ENCODE measurements at places on chromosomes 1 and 21.

DNA sequence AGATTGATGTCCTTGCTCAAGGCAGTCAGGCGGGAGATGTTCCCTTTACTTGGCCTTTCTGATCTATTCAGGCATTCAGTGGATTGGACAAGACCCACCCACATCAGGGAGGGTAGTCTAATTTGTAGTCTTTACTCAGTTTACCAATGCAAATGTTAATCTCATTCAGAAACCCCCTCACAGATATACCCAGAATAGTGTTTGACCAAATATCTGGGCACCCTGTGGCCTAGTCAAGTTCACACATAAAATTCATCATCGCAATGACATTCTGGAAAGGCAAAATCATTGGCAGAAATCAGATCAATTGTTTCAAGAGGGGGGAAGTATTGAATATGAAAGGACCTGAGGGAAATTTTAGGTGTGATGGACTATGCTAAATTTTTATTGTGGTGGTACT lies 12.5 kb upstream of the SFT2D2 start:
- no peak for DNase-seq

DNA sequence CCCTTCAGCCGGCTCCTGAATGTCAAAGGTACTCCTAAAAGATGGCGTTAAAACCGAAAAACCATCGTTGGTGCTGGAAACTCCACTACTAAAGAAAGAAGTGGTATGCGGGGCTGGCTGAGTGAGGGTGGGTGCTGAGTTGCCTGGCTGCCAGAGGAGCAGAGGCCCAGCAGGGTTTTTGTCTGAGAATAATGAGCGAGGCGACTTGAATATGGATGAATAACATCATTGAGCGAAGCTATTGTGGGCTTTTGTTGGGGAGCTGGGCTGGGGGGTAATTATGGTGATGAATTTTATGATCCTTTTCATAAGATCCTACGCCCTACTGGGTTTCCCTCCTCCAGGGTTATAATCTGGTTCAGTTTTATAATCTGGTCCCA lies 2.0 kb downstream of the PDPN start:
- DNase-seq = no peak

- DNase-seq = no peak
Observed at GRCh38 chr1:6724517-6725141, 23.0 kb upstream of the DNAJC11 start.

GRCh38 chr1:20507248-20507563 lies 745 bp downstream of the MUL1 start:
- DNase-seq = no peak

DNA sequence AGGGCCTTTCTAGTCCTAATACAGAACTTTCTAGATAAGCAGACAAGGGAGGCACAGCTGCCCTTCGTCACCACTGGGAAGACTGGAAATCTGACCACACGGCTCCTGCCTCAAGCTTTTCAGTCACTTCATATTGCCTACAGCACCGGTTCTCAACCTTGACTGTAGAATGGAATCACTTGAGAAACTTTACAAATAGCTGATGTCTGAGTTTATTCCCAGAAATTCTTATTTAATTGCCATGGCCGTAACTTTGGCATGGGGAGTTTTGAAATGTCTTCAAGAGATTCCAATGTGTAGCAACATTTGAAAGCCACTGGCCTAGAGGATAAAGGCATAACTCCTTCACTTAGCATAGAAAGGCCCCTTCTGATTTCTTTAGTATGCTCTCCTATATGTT lies 42.4 kb upstream of the STMN1 start:
- no peak for DNase-seq

GRCh38 chr1:64525116-64525686 lies 55.3 kb downstream of the CACHD1 start:
- DNase-seq = no peak

- DNase-seq = no peak
Observed at GRCh38 chr1:1922956-1923833, 4.1 kb upstream of the TMEM52 start.

GRCh38 chr1:212242288-212242984 lies 42.8 kb upstream of the PPP2R5A start:
- DNase-seq = no peak

- DNase-seq = no peak
Observed at GRCh38 chr1:162040657-162041056, 17.0 kb upstream of the OLFML2B start.

GRCh38 chr1:26471498-26472319 lies 531 bp upstream of the HMGN2 start:
- DNase-seq = peak; percentile 84

- DNase-seq = peak; percentile 85
Observed at GRCh38 chr1:204162494-204163074, 3.6 kb downstream of the REN start.

DNA sequence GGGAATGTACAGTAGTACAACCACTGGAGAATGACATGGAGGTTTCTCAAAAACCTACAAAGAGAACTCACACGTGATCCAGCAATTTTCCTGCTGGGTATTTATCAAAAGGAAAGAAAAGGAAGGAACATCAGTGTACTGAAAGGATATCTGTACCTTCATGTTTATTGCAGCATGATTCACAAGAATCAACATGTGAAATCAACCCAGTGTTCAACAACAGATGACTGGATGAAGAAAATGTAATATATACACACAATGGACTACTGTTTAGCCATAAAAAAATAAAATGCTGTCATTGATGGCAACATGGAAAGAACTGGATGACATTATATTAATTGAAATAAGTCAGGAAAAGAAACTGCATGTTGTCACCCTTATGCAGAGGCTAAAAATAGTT lies 19.0 kb upstream of the CYP4A11 start:
- DNase-seq = no peak

DNA sequence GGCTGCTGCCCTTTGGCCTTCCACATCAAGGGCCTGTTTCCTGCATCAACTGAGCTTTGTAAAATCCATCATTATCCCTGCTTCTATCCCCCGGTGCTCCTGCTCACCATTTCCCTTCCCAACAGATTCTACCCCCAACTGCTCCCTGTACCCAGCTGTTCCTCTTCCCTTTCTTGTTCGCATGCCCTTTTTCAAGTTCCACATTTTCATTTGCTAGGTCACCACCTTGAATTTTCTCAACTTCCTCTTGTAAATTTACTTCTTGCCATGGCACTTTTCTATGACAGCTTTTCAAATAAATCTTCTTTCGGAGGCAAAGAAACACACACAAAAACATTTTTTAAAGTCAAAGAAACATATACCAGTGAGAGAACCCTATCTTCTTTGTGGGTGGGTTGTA lies 330.5 kb upstream of the ADGRL2 start:
- DNase-seq = no peak

DNA sequence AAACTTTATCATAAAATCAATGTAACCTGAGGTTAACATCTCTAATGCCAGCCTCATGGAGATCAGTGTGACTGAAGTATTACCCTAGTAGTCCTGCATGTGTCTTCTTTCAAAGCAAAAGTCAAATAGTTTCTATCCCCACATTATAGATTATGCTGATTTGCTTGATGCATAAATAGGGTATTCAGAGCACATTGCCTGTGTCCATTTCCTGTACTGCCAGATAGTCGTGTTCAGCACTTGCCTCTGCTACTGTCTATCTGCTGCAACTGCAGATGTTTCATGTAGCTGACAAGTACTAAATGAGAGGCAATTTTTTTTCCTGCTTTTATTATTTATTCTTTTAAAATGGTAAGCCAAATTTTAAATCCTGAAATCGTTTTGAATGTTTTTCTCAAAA lies 348.7 kb downstream of the CHRM3 start:
- no peak for DNase-seq

- no peak for DNase-seq
Observed at GRCh38 chr1:213858581-213858980, 129.2 kb upstream of the PROX1 start.

DNA sequence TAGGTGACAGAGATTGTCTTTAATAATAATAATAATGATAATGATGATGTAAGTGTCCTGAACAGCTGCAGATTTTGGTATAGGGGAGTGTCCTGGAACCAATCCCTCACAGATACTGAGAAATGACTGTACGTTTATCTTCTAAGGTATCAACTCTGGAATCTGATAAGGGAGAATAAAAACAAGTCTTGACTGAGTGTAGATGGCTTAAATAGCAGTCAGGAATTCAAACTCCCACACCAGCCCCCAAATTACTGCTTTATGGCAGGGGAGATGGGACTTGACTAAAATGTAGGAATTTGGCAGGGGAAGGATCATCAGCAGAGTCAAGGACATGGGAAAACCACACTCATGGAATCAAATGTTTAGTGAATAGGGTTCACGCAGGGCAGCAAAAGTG lies 6.1 kb upstream of the VHLL start:
- no peak for DNase-seq

DNA sequence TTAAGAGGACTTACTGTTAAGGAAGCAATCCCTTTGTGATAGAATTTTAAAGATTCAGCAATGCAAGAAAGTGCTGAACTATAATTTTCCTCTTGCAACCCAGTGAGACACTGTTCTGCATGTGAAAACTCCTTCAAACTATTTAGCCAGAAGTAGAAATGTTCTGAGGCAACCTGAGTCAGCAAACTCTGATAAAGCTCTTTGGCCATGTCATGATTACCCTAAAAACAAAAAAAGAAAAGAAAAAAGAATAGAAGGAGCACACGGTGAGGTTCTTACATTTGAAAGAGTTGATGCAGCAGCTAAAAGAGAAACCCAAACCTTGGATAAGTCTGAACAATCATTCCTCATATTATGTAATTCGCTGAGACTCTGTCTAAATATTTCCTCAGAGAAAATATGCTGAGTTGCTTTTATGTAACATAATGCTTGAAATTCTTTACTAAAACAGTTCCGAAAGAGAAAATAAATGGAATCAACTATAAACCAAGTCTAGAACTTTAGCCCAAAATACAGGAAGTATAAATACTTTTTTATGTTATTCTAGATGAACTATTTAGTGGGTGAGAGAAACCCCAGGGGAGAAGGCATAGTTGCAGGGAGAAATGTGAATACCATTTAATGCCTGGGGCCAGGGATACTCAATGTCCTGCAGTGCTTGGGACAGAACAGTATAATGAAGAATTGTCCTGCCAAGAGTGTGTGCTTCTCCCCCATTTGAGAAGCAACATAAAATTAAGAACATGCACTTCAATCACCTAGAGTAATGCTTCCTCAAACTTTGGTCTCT lies 60.0 kb downstream of the INTS7 start:
- DNase-seq = no peak

- DNase-seq = peak; percentile 62
Observed at GRCh38 chr1:25068829-25069228, 138.8 kb upstream of the RUNX3 start.

DNA sequence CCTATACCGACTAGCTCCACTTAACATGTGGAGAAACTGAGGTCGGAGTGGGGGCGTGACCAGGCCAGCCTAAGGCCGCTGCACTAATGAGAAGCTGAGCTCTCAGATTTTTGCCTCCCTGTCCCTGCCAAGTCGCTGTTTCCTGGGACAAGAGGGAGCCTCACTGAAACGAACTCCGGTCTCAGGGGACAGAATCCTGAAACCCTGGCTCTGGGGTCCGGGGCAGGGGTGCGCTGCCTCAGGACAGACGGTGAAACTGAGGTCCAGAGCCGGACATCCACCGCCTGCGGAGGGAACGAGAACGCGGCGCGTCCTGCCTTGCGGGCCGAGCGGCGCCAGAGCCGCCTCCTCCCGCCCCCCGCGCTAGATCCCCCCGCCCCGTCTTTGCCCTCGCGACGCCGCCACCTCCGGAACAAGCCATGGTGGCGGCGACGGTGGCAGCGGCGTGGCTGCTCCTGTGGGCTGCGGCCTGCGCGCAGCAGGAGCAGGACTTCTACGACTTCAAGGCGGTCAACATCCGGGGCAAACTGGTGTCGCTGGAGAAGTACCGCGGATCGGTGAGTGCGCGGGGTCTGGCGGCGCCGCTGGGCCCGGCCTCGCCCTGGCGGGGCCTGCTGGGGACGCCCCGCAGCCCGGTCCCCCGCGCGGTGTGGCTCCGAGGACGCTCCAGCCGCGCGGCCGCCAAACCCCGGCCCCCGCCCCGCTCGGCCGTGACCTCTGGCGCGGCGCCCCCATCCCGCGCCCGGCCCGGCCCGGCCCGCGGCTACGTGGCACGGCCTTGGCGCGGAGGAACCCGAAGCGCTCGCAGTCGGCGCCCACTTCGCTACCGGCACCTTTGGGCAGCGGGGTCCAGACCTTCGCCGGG lies at the start of gene GPX7:
Gene GPX7 (plus strand): TSS at position 381 of the 865 bp plus-strand sequence. CDS start 39 bp downstream, at position 420.
- peak; percentile 79 for DNase-seq

DNA sequence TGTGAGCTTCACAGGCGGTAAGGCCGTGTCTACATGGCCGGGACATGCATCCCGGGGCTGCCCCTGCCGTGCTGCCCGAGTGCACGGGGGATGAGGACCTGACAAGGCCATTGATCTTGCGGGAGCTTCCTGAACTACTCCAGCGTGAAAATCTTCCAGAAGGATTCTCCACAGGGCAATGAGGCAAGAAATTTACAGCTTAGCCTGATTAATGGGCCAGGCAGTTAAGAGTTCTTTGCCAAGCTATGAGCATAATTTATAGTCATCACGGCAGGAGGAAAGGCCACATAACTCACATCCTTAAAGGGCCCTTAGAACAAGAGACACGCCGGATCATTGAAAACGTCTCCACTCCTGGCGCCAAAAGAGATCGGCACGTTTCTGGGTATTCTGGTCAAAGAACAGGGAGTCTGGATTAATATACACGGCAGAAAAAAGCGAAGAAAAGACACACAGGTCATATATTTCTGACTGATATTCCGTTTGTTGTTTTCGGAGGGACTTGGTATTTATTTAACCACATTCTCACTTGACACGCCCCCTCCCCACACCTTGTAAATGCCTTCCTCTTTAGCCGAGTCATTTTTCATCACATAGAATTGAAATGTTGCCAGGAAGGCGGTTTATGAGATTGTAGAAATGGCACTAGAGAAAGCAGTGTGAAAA lies 180.5 kb downstream of the DYRK1A start:
- no peak for DNase-seq

GRCh38 chr1:176811511-176812288 lies 348.7 kb downstream of the PAPPA2 start:
- DNase-seq = no peak

DNA sequence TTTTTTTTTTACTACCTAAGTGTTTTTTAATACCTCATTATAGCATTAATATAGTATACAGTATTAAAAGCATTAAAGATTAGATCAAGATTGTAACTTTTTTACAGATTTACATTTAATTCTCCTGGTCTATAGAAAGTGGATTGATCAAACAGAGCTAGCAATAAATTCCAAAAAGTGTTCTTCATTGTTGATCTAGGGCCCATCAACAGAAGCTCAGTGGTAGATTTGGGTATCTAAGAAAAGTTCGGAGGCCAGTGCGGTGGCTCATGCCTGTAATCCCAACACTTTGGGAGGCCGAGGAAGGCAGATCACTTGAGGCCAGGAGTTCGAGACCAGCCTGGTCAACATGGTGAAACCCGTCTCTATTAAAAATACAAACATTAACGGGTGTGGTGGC lies 12.5 kb downstream of the NUP210L start:
- DNase-seq = no peak

All from cardiac septum (tissue), 1 donor.